Skeletal muscle tissue (tissue), 5 donors: ENCODE measurements at places on chromosomes 16 and 17. TPM values are rescaled to one million over a fixed set of nuclear protein-coding genes. Genes with fewer than 3 reads are reported as not detected.

KRT24 gene
- not detected for total RNA-seq

DCXR gene
- 20.4 TPM for total RNA-seq

MRPS23 gene
- total RNA-seq, result 10.4 TPM

HBA1 gene
- 2,922 TPM for total RNA-seq

PRAC2 gene
- not detected for total RNA-seq

CACNA1H gene
- 26.1 TPM for total RNA-seq

CCDC78 gene
- total RNA-seq, result not detected
